Naive thymus-derived CD8-positive, alpha-beta T cell (primary cell): ENCODE measurements at places on chromosomes 5 and 9. TPM values are rescaled to one million over a fixed set of nuclear protein-coding genes. Genes with fewer than 3 reads are reported as not detected.

EIF4E1B gene
- polyA plus RNA-seq, result not detected

CARTPT gene
- polyA plus RNA-seq, result not detected

LCN1 gene
- polyA plus RNA-seq, result not detected

CCDC192 gene
- not detected for polyA plus RNA-seq

ABCA1 gene
- not detected for polyA plus RNA-seq
